Omental fat pad (tissue), 4 donors: ENCODE measurements at places on chromosomes 5 and 9. TPM values are rescaled to one million over a fixed set of nuclear protein-coding genes. Genes with fewer than 3 reads are reported as not detected.

The PTGES gene
- 4.2 TPM for total RNA-seq

DNA sequence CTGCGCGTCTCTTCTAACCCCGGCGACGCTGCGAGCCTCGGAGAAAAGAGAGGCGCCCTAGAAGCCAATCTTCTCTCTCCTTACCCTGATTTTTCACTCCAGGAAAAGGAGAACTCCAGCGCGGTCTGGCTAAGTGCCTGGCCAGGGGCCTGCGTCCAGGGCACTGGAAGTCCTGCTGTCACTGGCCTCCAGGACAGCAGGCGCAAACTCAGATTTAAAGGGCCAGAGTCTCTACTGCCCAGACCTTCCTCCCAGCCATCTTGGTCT, 553 bp upstream of the FOXB2 start:
- DNase-seq, result no peak

GRCh38 chr5:177550122-177550521, 4.2 kb downstream of the FAM193B start:
- no peak for DNase-seq

DNA sequence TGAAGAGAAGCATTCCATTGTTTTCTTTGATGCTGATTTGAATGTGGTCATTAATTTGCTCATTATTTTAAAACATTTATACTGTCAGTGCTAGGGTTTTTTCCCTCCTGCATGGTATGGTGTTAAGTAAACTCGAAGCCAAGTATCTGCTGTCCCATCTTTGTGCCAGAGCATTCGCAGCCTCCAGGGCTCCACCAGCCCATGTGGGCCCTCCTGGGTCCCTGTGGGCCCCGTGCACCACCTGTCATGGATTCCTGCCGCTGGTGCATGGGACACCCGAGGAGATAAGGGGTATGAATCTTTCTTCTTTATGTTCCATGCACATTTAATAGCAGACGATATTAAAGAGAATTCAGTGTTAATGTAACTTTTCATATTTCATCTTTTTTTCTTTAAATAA, 95.1 kb downstream of the TRIO start:
- no peak for DNase-seq

GRCh38 chr9:97966493-97966892, 16.6 kb upstream of the ANP32B start:
- no peak for DNase-seq

- no peak for DNase-seq
Observed at GRCh38 chr5:111379391-111379816, 132.9 kb downstream of the STARD4 start.

The INSL6 gene
- total RNA-seq, result not detected

DNA sequence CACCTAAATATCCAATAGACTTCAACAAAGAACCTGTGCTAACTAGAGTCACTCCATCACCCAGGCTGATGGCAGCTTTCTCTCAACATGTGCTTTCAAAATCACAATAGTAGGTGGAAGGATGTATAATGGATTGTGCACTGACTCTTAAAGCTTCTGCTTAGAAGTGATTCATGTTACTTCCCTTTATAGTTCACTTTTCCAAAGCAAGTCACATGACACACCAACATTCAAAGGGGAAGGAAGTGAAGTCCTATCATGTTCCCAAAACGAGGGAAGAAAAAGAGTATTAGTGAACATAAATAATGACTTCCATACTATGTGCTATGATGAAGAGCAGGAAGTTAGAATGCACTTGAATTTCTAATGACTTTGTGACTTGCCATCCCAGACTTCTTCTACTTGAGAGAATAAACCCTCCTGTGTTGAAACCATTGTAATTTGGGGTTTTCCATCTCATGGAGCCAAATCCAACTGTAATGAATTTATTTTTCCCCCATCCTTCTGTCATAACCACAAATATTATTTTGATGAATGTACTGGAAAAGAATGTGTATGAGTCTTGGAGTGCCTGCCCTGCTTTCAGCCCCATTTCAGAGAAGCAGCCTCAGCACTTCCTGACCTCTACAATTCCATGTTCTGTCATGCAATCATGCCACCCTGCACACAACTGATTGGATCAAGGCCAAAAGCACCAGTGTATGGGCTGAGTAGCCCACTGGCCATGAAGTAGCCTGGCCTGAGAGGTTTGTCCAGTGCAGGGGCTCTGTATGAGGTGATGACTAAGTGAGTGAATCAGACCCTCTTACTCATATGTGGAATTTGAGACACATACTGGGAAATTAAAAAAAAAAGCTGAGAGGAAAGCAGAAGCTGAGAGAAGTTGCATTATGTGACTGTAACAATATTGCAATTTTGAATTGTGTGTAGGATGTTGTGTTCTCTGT, 525.9 kb upstream of the CLINT1 start:
- no peak for DNase-seq

DNA sequence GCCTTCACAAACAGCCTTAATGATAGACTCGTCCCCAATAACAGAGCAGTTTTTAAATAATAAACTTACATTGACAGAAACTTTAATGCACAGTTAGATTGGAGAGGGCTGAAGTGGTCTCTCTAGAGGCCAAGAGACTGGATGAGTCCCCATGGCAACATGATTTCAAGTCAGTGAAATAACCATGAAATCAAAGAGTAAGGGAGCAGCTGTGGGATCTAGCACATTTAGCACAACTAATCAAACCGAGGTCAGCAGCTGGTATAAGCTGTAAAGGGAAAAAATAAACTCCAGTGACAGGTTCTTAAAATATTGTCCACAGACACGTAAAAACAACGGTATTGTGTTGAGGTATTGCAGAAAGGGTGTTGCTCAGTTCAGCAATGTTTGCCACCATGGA, 916.6 kb downstream of the DNAH5 start:
- no peak for DNase-seq

The SURF2 gene
- total RNA-seq, result 8.4 TPM

GRCh38 chr9:127360829-127361228, 36.1 kb upstream of the SLC2A8 start:
- DNase-seq, result no peak

The ZNF189 gene
- 22.7 TPM for total RNA-seq
